ENCODE measurements at places on chromosomes 1 and 21.
A peak's percentile ranks its signal among the peaks of the same experiment; 100 is the strongest.

DNA sequence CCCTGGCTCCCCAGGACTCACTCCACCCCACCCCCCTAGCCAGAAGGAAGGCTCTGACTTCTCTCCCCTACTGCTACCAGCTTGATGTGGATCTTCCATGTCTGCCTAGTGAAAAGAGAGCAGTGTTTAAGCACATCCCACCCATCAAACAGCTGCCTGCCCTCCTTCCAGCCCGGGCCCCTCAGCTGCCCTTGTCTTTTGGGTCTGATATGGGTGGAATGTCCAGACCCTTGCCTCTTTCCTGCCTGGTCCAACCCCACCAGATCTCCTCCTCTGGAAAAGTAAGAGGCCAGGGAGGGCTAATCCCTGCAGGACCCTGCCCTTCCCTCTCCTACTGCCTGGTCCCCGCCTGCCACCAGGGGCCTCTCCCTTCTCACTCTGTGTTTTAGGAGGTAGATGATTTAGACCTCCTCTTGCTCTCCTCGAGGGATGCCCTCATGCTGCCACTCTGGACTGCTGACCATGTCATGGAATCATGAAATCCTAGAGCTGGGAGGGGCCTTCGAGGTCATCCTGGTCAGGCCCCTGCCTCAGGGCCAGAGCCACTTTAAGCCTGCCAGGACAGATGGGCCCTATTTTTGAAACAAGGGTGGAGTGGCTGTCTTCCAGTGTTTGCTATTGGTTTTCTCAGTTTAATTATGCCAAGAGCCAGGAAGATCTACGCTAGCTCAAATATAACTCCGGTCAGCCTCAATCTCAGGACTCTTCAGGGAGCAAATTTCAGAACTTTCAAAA lies 15.8 kb upstream of the HSPG2 start:
- DNase-seq, result no peak

DNA sequence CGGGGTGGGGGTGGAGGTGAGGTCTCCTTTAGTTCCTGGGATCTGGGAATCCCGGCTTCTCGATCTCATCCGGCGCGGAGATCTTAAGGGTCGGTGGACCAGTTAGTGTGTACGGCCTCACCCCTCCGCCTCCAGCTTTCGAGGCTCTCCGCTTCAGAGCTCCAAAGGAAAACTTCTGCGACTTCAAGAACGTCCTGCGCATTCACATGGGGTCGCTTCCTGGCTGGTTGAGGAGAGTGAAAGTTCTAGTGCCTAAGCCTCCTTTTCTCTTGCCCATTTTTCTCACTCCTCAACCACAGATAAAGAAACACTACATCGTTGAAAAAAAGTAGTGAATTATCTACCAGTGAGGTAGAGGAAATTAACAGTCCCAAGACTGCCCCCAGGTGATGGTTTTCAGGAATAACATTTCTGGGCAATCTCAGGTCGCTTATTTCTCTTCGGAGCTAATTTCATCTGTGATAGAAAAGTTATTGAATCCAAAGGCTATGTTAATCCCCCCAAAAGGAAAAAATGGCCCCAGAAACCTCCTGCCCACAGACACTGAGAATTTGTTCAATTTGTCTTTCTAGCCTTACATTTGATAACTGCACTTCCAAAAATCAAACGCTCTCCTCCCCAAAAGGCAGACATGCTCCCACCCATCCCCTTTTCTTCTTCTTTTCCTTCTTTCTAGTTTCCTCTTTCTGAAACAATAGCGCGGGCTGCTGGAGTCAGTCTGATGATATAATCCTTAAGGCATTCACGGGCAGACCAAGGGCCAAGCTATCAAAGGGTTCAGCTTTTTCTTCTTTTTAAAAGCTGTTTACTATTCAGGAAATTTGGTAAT lies 20.6 kb upstream of the TBX15 start:
- DNase-seq, result no peak

GRCh38 chr1:42945164-42945563 lies 13.5 kb downstream of the SLC2A1 start:
- DNase-seq, result no peak

GRCh38 chr1:182580736-182581135 lies 8.3 kb downstream of the RNASEL start:
- no peak for DNase-seq

- no peak for DNase-seq
Observed at GRCh38 chr1:27509127-27510080, 19.4 kb upstream of the WASF2 start.

GRCh38 chr1:94142583-94142982 lies 21.6 kb upstream of the ABCA4 start:
- DNase-seq, result no peak

DNA sequence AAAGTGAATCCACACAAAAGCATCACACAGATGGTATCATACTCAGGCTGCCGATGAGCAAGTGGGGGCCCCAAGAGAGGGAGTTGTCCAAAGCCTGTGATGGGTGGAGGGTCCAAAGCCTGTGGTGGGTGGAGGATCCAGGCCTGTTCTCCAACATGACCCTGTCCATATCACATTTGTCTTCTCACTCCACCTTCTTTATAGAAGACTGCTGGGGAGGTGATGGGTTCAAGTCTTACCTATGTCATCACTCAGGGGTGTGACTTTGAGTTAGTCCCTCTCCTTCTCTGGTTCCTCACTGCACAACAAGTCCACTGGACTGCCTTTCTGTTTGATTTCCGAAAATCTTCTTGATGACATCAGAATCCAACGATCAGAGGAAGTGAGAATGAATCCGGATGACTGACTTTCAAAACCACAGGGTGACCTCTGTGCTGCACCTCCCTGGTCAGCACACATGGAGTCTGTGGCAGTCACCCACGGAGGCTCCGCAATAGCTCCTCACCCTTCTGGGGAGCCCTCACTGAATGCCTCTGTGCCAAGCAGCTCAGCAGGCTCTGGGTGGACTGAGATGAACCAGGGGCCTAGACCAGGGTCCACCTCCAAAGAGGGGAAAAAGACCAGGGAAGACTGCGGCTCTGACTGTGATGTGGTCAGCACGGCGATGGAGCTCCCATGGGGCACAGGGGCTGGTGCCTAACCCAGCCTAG lies 166.8 kb downstream of the HIVEP3 start:
- no peak for DNase-seq

DNA sequence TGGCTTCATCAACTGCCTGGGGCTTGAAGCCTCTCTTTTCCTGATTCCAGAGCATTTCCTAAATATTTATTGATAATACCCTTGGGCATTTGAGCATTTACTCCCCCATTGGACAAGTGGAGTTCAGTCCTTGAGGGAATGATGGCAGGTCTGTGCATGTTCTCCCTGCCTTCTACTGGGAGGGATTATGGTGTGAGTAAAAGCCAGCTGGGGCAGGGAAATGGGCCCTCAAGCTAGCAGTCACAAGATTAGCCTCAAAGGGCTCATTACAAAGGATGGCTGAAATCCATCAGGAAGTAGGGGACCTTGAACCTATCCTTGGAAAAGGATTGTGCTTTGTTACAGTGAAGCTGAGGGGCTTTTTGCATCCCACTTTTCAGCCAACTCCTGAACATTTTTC lies 24.2 kb upstream of the OSBPL9 start:
- no peak for DNase-seq

DNA sequence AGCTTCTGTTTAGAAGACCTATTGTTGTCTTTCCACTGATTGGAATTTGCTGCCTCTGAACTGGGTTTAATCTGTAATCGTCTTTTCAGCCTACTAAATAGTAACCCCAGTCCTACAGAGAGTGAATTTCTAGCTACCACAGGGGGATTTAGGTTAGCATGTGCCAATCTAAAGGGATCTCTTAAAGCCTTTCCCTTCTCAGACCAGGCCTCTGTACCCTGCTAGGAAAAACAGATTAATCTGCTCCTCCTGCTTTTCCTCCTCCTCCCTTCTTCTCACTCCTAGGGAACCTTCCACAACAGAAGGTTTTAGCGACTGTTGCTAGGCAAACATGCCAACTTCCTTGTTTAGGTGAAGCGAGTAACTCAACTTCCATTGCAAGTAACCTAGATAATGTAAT lies 1.3 kb upstream of the RC3H1 start:
- DNase-seq, result no peak

DNA sequence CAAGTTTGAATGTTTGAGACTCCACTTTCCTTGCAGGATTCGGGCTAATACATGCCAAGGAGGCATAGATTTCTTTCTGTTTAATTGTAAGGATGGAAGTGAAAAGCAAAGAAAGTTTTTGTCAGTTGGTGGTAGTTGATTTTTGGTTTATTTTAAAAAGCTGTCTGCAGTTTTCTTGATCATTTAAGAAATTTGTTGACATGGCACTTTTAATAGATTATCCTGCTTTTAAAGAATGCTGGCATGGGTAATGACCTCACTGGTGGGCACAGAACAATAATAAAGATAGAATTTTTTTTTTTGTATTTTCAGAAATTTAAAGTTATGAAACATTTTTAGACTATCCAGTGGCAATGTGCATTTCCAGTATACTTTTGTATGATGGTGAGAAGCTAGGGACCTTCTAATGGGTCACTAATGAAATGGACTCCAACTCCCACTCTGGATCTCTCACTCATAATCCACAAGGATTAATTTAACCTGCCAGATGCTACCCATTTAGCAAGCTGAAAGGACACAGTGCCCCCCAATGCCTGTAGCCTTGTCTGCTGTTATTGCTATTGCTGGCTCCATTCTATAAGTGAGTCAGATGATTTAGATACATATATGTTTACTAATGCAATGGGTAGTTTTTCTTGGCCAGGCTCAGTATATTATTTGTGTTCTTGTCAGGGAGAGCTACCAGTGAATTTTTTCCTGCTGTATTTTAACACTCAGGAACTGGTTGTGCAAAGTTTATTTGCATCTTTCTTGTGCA lies 190.2 kb upstream of the SGIP1 start:
- DNase-seq, result no peak

DNA sequence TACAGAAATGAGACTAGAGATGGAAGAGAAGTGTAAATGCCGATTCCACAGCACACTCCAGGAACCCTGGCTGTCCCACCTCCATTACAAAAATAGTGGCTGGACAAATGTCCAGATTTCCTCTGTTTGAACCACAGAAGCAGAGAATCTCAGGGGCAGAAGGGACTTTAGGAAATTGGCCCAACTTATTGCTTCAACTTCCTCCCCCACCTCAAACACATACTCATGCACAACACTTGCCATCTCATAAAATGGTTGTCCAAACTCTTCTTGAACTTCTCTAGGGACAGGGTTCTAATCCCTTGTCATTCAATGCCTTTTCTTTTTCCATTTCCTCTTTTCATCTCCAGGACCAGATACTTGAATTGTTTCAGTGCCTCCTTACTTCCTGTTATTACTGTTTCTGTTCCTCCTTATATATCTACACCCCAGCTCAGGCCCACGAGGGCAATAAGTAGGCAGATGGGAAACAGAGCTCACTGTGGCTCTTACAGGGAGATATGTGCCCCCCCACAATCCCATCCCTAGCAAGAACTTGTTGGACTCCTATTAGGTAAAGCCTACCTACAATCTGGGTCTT lies 8.5 kb upstream of the B4GALT3 start:
- no peak for DNase-seq

DNA sequence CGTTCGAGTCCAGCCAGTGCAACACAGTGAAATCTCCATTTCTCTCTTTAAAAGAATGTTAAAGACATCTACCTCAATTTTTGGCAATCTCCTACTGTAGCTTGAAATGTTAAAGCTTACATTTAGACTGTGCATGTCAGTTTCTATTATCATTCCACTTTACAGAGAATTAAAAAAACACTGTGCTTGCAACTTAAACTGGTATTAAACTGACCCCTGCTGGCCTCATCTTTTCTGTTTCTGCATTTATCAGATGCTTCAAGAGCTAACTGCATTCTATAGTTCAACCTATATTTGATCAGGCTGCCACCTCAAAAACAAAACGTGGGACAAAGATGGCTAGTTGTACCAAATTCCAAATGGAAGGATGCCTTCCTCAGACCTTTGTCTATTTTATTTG lies 226.5 kb downstream of the SMYD3 start:
- DNase-seq, result no peak

DNA sequence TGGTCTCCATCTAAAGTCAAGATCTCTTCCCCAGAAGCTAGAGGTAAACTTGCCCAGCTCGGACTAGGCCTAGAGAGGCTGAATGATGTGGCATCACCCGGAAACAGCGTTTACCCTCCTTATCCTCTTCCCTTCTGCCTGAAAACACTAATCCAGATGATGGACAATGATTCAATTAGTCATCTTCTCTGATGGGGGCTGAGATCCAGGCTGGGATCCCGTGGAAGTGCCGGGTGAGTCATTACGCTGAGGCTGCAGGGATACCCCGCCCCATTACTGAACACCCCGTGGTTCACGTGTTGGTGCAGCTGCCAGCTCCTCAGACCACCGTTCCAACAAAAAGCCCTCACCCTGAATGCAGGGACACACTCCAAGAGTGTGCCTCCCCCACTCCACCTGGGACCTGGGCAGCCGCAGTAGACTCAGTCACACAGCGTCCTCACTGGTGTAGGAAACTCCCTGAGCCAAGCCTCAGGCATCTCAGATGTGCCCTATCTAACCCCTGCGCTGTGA lies 2.0 kb downstream of the S100A6 start:
- DNase-seq, result no peak

GRCh38 chr1:117678246-117678977 lies 72.6 kb downstream of the TENT5C start:
- DNase-seq, result no peak

GRCh38 chr1:166029196-166029945 lies 137.4 kb downstream of the FAM78B start:
- no peak for DNase-seq

- no peak for DNase-seq
Observed at GRCh38 chr1:175689396-175689795, 54.0 kb downstream of the TNR start.

- no peak for DNase-seq
Observed at GRCh38 chr1:152397474-152397873, 16.6 kb downstream of the CRNN start.

- DNase-seq, result no peak
Observed at GRCh38 chr1:50292276-50292675, 131.0 kb downstream of the DMRTA2 start.

DNA sequence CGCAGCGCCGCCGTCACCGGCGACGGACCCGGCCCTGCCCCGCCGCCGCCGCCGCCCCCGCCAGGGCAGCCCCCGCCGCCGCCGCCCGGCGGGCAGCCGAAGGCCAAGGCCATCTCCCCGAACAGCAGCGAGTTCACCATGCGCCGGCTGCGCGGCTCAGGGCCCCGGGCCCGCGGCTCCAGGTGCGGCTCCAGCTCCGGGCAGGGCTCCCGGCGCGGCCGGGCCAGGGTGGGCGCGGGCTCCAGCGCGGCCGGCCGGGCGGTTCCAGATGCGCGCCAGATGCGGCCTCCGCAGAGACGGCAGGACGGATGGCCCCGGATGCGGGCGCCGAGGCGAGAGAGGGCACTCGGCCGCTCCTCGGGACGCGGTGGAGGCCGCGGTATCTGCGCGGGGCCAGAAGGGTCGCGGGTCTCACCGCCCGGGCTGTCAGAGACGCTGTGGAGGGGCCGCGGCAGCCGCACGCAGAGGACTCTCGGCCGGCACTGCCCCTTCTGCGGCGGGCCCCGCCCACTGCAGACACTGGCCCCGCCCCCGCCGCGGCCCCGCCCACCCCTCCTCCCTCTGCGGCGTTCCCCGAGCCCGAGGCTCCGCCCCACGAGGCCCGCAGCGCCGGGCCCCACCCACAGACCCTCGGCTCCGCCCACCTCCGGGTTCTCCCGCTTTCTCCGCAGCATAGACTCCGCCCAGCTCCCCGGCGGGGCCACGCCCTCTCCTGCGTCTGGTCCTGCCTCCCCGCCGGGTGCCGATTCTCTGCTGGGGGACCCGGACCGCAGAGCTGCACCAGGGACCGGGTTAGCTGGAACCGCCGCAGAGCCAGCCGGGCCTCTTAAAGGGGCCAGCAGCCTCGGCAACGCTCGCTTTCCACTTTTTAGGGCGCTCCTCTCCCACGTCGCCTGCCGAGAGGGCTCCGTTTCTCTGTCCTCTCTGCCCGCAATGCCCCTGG lies at the start of gene IFFO2:
Gene IFFO2 (minus strand): TSS at position 484 of the 943 bp plus-strand sequence. CDS start 344 bp downstream, at position 140.
- DNase-seq, result peak; percentile 99

All from neural crest cell (in vitro differentiated cells).